ENCODE measurements at places on chromosomes 12 and 14.

GRCh38 chr12:122729583-122730214, 945 bp downstream of the HCAR1 start:
- no peak for DNase-seq

DNA sequence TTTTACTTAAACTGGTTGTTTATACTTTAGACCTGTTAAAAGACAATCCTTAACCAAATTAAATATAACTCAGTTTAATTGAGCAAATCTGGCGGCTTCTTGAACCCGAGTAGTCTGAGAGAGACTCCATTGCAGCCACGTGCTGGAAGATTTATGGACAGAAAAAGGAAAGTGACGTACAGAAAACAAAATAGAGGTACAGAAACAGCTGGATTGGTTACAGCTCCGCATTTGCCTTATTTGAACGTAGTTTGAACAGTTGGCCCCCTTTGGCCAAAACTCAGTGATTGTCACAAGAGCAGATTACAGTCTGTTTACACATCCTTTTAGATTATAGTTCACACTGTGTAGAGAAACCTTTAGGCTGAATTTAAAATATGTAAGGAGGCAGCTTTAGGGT, 155.9 kb downstream of the RAD51B start:
- DNase-seq, result no peak

DNA sequence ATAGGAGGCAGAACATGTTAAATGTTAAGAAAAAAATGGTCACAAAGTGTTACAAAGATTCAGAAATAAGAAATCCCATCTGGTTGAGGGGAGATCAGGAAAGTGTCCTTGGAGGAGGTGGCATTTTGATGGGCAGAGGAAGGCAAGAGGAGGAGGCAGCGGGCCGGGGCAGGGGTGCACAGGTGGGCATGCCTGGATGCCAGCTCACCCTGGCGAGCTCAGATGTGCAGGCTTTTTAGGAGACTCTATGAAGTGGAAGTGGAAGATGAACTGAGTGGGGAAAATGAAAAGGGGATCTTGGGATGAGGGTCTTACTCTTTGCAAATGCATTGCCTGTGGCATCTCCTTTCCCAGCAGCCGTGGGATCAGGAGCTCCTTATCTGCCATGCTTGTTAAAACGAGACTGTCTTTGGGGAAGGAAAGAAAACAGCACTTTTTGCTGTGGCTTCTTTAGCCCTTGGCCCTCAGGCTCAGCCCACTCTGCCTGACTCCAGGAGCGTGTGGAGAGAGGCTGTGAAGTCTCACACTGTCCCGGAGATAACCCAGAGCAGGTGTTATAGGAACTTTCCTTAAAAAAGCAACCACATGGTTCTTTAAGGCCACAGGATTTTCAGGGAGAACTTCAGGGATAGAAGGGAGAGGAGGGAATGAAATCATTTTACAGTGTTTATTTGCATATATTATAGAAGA, 62.6 kb downstream of the ELK3 start:
- DNase-seq, result no peak

DNA sequence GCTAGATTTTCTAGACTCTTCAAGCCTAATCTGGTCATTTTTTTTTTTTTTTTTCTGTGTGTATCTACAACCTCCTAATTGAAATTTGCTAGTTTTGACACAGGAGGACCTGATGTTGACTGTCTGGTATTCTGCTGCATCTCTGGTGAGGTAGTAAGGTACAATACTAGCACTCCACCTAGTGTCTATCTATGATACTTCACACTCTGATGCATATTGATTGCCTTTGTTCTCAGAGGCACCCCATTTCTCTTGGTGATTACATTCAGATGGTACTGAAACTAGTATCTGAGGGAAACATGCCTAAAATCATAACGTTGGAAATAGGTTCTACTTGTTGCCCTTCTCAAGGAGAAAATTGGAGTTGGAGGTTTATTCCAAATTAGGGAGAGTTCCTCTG, 930.5 kb upstream of the NOVA1 start:
- DNase-seq, result no peak

- DNase-seq, result no peak
These were observed 7.2 kb downstream of the NAB2 start for GRCh38 chr12:57096099-57096572.

- DNase-seq, result no peak
These were observed 35.0 kb downstream of the MAP4K5 start for GRCh38 chr14:50497351-50497750.

GRCh38 chr12:57157588-57158173, 10.3 kb upstream of the LRP1-AS start:
- DNase-seq, result no peak

- no peak for DNase-seq
These were observed 560.3 kb downstream of the GALC start for GRCh38 chr14:87432698-87433097.

DNA sequence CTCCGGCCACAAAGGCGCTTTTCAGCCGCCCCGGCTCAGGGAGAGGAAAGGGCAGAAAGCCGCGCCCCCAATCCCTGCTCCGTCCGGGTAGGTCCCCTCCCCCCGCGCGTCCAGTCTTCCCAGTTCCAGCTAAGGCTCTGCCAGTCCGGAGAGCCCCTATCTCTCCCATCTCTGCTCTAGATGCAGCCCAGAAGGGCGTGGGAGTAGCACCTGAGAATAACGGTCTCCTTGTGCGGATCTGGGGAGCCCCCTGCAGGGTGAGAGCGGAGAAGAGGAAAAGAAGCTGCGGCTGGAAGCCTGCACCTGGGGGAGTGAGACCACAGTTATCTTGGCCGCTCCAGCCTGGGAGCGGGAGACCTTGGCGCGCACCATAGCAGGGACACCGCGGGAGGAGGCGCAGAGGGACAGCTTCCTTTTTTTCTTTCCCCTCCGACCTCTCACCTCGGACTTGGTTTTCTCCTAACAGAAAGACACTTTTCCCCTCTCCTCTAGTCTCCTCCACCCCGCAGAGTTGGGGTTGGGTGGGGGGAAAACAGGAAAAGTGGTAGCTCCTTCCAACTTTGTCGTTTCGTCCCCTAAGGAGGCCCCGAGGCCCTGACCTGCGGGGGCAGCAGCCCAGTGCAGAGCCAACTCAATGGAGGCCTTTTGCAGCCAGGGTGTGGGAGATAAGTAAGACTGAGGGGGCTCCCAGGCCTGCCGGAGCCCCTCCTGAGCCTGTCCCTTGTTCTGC, 2.4 kb downstream of the DHH start:
- peak; percentile 46 for DNase-seq

DNA sequence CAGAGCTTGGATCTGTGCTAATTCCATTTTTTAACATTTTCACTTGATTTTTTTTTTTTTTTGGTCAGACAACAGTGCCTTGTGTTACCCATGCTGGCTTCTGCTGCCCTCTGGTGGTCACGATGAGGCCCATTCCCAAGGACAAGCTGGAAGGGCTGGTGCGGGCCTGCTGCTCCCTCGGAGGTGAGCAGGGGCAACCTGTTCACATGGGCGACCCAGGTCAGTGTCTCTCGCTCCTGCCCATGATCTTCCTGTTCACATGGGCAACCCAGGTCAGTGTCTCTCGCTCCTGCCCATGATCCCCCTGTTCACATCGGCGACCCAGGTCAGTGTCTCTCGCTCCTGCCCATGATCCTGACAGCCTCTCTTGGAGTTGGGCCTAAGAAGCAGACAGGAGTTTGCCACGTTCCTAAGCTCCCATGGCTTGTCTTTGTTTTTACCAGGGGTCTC, 59.4 kb downstream of the DGLUCY start:
- peak; percentile 84 for DNase-seq

- no peak for DNase-seq
These were observed 16.2 kb downstream of the PYGL start for GRCh38 chr14:50928002-50928635.

GRCh38 chr12:116143909-116144308, 133.6 kb downstream of the MED13L start:
- no peak for DNase-seq

- no peak for DNase-seq
These were observed 103.1 kb downstream of the SEC23A start for GRCh38 chr14:38999949-39000348.

GRCh38 chr14:50040401-50040775, 76.0 kb downstream of the VCPKMT start:
- DNase-seq, result no peak

DNA sequence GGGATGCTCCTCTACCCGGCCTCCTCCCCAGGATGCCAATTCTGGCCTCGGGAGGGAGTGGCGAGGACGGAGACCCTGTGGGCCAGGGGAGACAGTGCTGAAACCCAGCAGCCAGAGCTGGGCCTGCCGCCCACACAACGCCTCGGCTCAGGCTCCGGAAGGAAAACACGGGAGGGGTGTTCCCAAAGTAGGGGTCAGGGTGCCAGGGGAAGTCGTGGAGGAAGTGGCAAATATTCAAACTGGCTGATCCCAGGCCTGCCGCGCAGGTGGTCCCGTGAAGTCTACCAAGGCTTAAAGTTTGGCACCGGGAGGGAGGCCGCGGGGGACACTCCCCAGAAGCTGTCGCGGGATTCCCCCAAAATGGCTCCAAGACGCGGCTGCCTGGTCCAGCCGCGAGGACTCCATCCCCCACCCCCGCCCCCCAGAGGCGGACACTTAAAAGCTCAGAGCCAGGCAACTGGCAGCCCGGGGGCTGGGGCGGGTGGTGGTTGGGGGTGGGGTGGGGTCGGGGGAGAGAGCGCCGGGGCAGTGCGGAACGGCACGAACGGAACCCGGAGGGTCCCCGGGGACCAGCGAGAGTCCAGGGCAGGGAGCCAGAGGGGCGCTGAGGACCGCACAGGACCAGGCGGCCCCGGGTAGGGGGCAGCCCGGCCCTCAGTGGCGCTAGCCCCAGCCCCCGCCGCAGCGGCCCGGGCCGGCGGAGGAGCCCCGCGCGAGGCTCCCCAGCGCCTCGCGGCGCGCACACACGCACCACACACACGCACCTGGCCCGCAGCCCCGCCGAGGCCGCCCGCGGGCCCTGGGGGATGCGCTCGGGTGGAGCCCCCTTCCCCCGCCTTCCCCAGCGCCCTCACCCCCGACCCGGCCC, 20.0 kb downstream of the BEGAIN start:
- DNase-seq, result no peak

DNA sequence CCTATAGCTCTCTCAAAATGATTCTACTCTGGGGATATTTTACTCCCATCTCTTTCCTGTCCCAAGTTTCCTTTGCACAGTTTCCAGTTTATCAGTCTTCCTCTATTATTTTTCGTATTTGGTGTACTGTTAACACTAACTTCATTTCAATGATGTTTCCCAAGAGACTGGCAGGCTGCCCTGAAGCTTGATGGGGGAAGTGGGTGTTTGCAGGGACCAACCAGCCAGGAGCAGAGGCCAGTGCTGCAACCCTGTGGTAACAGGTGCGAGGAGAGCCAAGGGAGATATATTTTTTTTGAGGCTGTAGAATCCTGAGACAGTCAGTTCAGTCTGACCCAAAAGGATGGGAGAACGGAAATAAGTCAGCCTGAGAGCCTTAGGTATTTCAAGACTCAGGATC, 11.8 kb upstream of the CEBPE start:
- DNase-seq, result no peak

DNA sequence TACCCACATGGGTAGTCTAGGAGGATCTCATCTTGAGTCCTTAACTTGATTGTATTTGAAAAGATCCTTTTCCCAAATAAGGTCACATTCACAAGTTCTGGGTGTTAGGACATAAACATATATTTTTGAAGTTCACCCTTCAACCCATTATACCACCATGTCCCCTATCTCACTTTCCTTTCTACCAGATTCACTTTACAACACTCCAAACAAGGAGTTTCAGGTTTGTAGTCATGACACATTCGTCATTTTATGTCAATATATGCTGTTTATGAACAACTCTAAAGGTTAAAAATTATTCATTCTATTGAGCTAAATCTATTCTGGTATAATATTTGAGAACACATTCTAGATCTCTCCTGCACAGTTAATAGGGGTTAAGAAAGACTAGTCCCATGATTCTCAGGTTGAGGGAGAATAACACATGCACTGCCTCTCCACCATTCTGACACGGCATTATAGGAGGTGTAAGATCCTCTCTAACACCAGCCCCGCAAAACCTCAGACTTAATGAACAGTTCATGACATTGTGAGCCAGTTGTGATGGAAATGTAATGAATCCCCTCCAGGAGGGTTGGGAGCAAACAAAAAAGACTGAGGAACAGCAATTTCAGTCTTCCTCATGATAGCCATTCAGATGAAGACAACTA, 72.0 kb upstream of the PSMA6 start:
- DNase-seq, result no peak

- DNase-seq, result no peak
These were observed 63.5 kb downstream of the ACACB start for GRCh38 chr12:109179927-109180326.

DNA sequence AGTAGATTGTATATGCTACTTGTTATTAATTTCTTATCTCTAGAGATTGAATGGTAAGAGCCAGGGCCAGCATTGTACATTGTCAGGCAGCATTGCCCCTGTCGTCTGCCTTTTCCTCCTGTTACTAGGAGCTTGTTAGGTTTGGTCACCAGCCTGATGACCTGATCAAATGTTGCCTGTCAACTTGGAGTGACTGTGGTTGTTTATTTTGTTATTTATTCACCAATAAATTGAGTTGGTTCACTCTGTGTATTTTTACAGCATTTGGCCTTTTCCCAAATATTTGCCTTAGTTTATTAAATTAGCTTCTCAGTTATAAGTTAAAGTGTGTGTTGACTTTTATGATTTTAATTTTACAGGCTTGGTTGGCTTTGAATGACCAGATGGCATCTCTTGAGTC, 88.4 kb downstream of the PRKCH start:
- no peak for DNase-seq

- DNase-seq, result no peak
These were observed 183.2 kb downstream of the C12orf50 start for GRCh38 chr12:87846045-87846444.

DNA sequence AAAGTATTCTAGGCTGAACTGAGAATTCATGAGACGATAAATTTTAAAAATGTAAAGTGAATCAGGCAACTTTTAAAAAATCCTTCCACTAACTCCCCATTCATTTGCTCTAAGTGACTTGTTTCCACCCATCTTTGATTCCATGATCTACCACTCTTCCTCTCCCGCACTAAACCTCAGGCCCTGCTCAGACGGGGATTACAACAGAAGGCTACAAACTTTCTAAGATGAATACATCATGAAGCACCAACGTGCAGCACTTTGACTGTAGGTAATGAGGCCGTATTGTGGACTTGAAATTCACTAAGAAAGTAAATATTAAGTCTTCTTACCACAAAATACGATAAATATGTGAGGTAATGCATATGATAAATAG, 30.0 kb downstream of the TMEM132D start:
- no peak for DNase-seq

DNA sequence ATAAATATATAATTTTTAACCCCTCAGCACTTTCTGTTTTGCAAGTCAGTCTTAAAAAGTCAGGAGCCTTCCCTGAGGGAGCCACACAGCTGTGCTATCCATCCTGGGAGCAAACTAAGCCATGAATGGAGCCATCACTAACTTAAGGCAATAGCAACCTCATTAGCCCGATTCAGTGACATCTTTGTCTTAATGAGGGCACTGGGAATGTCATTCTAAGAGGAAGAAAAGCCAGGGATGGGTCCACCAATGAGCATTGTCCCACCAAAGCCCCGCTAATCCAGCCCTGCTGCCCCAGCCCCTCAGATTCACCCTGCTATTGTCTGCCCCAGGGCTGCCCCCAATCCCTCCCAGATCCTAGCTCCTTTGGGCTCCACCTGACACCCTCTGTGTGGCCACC, 19.5 kb downstream of the GSC start:
- DNase-seq, result no peak

Measured in right hindlimb (tissue), 1 donor.